NCI-H1436 (cell line): ENCODE measurements at places on chromosomes 11 and 22.

GRCh38 chr22:49068861-49069500 is 758.7 kb downstream of the BRD1 start:
- no peak for DNase-seq

- no peak for DNase-seq
Observed at GRCh38 chr22:19824926-19825339, 29.7 kb downstream of the GNB1L start.

DNA sequence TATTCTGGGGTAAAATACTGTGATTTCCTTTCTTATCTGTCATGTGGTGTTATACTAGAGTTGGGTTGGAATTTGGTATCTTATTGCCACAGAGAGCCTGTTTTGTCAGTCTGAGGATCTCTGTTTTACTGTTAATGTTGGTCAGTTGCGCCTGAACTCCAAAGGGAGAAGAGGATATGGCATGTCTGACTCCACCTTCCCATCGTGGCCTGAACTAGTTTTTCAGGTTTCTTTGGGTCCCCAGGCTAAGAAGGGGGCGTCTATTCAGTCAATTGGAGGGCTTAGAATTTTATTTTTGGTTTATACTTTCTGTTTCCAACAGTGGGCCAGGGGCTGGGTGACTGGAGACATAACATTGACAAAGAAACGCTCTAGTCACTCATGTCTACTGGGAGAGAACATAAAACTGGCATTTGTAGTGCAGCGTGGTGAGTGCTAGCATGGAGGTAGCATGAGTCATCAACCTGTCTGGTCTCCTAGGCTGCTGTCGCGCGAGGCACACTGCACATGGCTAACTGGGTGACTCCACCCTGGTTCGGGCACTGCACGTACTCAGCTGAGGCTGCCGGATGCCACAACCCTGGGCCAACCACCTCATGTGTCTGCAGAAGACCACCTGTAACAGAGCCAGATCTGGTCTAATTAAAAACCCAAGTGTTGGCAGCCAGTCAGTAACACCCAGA is 120.1 kb upstream of the OR9Q1 start:
- no peak for DNase-seq

DNA sequence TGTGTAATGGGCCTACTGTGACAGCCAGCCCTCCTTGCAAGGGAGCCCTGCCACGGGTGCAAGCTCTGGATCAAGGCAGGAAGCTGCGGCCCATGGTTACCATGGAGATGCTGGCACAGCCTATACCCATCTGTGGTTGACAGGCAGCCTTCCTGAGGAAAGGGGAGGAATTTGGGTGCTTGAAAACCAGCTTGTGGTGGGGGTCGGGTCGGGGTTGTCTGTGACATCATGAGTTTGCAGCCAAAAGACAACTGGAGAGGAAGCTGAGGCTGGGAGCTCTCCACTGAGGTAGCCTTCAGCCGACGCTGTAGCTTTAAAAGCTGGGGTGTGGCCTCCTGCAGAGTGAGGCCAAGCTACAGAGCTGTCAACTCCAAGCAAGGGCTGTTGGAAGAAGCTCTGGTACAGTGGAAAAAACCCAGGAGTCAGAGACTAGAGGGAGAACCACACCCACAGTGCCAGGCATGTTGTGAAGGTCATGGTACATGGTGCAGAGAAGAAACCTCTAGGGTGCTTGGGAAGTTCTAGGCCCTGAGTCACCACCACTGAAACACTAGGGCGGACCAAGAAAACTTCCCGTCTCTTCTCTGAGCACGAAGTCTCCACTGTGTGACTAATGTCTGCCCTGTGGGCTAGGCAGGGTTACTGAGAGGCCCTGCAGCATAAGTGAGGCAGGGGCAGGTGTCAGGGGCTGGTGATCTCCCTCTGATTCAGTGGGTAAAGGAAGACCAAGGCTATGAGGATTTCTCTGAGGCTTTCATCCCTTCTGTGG is 10.8 kb upstream of the LDHA start:
- no peak for DNase-seq

DNA sequence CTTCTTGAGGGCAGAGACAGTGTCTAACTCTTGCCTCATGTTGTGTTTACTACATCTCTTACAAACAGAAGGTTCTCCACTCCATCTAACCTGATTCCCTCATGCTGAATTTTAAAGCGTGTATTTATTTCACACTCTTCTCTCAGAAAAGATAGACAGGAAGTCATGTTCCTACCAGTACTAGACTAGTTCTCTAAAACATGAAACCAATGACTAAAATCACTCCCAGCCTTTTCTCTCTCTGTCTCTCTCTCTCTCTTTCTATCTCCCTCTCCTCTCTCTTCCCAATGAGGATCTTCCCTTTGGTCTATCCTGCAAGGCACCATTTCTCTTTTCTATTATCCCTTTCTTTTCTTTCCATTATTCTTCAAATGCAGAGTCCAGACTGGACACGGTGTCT is 391.9 kb upstream of the CADM1 start:
- DNase-seq = no peak

DNA sequence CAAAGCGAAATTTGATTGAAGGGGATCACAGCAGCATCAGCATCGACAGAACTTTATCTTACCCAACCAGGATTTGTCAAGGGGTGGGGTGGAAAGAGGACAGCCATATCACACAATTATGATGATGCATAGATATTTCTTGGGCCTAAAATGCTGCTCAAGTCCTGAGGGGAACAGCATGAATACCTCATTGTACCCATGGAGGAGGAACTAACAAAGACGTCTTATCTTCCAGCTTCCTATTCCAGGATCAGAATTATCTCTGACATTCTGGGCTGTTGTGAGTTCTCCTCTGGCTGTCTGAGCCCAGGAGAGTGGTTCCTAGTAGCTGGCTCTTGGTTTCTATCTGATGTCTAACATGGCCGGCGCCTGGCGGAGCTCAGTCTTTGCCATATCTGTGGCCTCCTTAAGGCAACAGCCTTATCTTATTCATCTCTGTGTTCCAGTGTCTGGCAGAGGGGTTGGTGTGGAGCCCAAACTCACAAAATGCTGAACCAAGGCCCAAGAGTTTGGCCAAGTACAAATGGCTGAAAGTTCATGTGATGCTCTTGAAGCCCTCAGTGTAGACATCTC is 68.2 kb upstream of the TIMP3 start:
- DNase-seq = no peak

- DNase-seq = no peak
Observed at GRCh38 chr11:68340784-68341556, 28.6 kb downstream of the LRP5 start.

- no peak for DNase-seq
Observed at GRCh38 chr11:11946878-11947277, 61.5 kb downstream of the DKK3 start.

- no peak for DNase-seq
Observed at GRCh38 chr11:94924171-94924572, 49.2 kb downstream of the CWC15 start.

DNA sequence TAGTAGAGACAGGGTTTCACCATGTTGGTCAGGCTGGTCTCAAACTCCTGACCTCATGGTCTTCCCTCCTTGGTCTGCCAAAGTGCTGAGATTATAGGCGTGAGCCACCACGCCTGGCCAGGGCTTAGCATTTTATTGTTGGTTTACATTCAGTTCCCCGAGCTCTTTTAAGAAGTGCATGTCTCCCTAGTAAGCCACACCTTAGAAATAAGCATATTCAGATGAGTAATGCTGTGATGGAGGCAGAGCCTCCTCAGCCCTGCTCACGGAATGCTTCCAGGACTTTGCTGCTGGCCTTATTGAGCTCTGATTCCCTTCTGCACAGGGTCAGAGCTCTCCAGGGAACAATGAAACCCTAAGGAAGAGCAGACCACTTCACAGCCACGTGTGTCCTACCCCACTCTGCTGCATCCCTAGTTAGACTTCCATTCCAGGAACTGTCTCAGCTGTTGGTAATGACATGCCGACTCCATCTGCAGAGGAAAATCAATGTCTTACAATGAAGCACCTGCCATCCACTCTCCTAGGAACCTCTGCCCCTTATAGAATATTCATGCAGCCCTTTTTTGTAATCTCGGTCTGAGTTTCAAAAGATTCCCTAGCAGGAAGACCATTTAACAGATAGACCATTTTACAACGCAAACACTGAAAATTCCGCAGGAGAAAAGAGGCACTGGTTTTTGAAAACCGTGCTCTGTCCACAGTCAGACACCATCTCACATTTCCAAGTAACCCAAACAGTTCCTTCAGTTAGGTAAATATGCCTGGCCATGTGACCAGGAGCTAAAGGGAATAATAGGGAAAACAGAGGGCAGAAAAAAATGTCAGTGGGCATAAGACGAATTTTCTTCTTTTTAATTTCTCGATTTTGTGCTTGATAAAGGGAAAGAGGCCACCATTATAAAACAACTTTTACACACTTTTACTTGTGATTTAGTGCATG is 1.7 kb upstream of the JAM3 start:
- DNase-seq = no peak

DNA sequence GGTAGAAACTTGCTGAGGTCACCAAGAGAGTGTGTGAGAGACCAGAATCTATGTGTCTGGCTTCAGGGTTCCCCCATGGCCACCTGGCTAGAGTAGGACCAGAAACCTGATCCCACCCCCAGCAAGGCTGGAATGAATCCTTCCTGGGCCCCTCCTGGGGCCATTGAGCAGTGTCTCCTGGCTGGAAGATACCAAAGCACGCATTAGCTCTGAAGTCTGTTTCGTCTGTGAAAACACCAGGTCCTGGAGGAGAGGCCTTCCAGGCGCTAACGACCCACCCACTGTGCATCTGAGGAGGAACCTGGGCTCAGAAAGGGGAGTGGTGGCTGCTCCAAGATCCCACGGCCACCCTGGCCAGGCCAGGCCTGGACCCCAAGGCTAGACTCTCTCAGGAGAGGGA is 15.5 kb upstream of the TSKU start:
- DNase-seq = no peak

DNA sequence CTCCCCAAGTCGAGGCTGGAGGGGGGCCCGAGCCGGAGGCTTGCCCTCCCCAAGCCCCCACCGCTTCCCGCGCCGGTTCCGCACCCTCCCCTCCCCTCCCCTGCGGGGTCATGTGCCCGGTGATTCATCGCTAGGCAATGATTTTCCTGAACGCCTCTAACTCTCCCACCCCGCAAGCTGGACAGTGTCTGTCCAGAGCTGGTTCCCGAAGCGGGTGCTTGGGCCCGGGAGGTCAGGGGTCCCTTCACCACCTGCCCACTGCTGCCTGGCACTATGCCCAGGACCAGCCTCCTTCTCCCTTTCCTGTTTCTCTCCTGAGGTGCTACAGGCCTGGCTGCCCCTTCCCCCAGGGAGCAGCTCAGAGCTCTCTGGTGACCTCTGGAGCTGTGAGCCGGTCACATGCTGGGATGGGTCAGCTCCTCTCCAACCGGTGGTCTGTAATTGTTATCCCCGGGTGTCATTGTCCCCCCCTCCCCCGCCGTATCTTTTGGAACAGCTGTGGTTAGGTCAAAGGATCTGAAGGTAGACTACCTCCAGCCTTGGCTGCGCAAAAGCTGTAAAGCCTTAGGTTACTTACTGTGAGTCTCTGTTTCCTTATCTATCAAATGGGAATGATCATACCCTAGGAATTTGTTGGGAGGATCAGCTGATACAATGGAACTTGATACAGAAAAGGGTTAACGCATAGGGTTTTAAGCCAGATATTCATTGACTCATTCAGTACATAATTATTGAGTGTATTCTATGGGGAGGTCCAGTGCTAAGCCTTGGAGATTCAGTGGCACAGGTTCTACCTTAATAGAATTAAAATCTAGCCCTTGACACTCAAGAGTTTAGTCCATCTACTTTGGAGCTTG is 753 bp downstream of the STX3 start:
- no peak for DNase-seq

DNA sequence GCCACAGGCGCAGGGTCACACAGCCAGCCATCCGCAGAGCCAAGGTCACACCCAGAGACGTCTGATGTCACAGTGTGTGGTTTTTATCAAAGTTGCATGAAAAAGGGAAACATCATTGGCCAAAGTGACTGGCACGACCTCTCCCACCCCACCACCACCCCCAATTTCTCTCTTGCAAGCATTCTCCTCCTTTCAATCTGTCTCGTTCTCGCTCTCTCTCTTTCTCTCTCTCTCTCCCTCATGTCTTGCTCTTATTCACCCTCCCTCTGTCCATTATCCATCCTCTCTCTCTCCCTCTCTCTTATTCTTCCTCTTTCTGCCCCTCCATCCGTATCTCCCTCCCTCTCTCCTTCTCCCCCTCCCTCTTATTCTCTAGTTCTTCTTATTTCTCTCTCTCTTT is 40.6 kb downstream of the MN1 start:
- DNase-seq = no peak

GRCh38 chr11:64436000-64436399 is 77.0 kb downstream of the RPS6KA4 start:
- DNase-seq = no peak

DNA sequence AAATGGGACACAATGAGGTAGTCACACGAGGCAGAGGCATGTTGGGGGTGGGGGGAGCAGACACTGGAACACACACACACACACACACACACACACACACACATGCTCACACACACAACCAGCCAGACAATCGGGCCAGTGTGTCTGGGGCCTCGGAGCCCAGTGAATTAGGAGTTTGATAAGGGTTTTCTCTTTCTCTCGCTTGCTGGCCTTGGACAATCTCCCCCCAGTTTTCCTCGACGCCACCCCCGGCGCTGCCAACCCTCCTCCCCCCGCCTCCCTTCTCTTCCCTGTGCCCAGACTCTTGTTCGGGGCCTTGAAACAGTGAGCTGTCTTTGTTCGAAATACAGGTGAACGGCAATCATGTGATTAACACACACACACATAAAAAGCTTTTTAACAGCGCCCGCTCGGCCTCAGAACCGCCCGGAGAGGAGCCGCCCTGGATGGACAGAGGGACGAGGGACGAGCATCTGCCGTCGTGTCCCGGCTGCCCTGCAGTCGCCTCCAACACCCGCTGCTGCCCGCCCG is 1.5 kb upstream of the SOX10 start:
- no peak for DNase-seq

GRCh38 chr11:119029340-119030028 is 1.2 kb downstream of the SLC37A4 start:
- DNase-seq = no peak

- no peak for DNase-seq
Observed at GRCh38 chr11:72406540-72407527, 27.5 kb downstream of the CLPB start.

DNA sequence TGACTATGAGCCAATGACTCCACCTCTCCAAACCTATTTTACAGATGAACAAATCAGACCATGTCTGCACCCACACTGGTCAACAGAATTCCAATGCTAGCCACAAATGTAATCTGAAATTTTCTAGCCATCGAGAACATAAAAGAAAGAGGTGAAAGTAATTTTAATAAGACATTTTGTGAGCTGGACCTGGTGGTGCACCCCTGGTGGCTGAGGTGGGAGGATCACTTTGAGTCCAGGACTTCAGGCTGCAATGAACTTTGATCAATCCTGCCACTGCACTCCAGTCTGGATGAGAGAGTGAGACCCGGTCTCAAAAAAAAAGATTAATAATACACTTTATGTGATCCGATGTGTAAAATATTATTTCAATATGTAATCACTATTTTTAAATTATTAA is 9.4 kb upstream of the RNF185 start:
- no peak for DNase-seq

- no peak for DNase-seq
Observed at GRCh38 chr11:43242401-43242800, 69.4 kb upstream of the API5 start.

- DNase-seq = no peak
Observed at GRCh38 chr11:69218271-69218682, 62.5 kb downstream of the SMIM38 start.

GRCh38 chr11:93756748-93757147 is 15.3 kb downstream of the C11orf54 start:
- DNase-seq = no peak
